ENCODE measurements at places on chromosomes 1 and 21. TPM values are rescaled to one million over a fixed set of nuclear protein-coding genes. Genes with fewer than 3 reads are reported as not detected.

Gene S100A16
- total RNA-seq, result 121 TPM

Gene TCP10L
- total RNA-seq, result 0.83 TPM

Gene SPTA1
- 0.17 TPM for total RNA-seq

Gene TTLL7
- 9.8 TPM for total RNA-seq

Gene HSPA6
- total RNA-seq, result 0.51 TPM

Gene ESPN
- not detected for total RNA-seq

Gene S100A3
- total RNA-seq, result 1.8 TPM

Gene RIPPLY3
- not detected for total RNA-seq

Gene OR2L3
- total RNA-seq, result not detected

Gene CFHR4
- not detected for total RNA-seq

Gene TXNIP
- 773 TPM for total RNA-seq

Gene CLCA1
- not detected for total RNA-seq

Gene CHIA
- not detected for total RNA-seq

Gene SLC9C2
- total RNA-seq, result not detected

Gene EYA3
- total RNA-seq, result 11.3 TPM

Gene TMEM79
- 3.6 TPM for total RNA-seq

Gene HPDL
- total RNA-seq, result 0.17 TPM
